ENCODE measurements at places on chromosomes 6 and 20. TPM values are rescaled to one million over a fixed set of nuclear protein-coding genes. Genes with fewer than 3 reads are reported as not detected.

TMC2 gene
- total RNA-seq, result not detected

RBPJL gene
- not detected for total RNA-seq

BTN3A1 gene
- total RNA-seq, result 36.4 TPM

MTHFD1L gene
- 48.6 TPM for total RNA-seq

REV3L gene
- 7.9 TPM for total RNA-seq

KIF25 gene
- total RNA-seq, result not detected

MAPK13 gene
- total RNA-seq, result 1.5 TPM

SLC22A16 gene
- total RNA-seq, result not detected

FAM210B gene
- 12.8 TPM for total RNA-seq

PRL gene
- not detected for total RNA-seq

RPL10A gene
- 2,052 TPM for total RNA-seq

RAB44 gene
- not detected for total RNA-seq

CASS4 gene
- not detected for total RNA-seq

WTAP gene
- 61.5 TPM for total RNA-seq

IRF4 gene
- total RNA-seq, result not detected

ECI2 gene
- total RNA-seq, result 81.0 TPM

FOXQ1 gene
- total RNA-seq, result 13.6 TPM

PLN gene
- total RNA-seq, result not detected

PACRG gene
- total RNA-seq, result not detected

PANK2 gene
- total RNA-seq, result 48.8 TPM

PAX1 gene
- total RNA-seq, result not detected

HTR1E gene
- not detected for total RNA-seq

HINT3 gene
- 5.5 TPM for total RNA-seq

OR2H1 gene
- not detected for total RNA-seq

SEL1L2 gene
- not detected for total RNA-seq

Measured in Caki2 (cell line).